BE2C (cell line): ENCODE measurements at places on chromosomes 16 and 17.
A peak's percentile ranks its signal among the peaks of the same experiment; 100 is the strongest.

DNA sequence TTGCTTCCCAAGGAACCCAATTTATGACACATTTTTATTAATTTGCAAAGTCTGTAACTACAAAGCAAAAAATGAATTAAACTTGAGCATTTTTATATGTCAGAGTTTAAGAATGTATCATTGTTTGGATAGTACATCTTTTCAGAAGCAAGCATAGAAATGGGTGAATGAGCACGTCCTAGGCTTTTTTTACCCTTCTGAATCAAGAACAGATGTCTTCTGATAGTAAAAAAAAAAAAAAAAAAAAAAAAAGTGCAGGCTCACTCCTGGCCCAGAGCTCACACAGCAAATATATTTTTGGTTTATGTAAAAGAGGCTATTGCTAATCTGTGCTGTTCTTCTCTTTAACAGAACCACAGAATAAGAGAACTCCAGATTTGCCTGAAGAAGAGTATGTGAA lies 6.3 kb downstream of the TERF2IP start:
- DNase-seq: no peak

DNA sequence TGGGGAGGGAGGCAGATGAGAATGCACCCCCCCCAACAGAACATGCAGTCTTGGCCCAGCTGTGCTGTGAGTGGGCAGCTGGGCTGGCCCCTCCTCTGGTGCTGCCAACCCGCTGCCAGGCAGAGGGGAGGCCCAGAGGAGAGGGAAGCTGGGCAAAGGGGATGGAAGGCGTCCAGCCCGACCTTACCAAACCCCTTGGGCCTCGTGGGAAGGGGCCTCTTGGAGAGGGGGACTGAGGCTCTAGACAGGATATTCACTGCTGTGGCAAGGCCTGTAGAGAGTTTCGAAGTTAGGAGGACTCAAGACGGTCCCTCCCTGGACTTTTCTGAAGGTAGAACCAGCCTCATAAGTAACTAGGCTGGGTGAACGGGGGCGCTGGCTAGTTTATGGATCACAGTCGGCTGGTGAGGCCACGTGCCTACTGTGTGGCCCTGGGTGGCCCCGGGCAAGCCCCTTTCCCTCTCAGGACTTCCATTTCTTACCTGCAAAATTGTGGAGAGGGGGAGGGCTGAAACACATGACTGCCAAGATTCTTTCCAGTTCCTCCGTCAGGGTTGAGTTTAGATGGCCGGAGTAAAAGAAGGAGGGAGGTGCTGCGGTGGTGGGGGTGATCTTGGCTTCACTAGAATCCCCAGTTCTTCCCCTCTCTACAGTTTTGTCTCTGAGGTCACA lies 857 bp upstream of the STAT5A start:
- no peak for DNase-seq

GRCh38 chr16:74556375-74556922 lies 50.5 kb downstream of the GLG1 start:
- DNase-seq: no peak

- peak; percentile 77 for DNase-seq
Observed at GRCh38 chr16:66703406-66704215, 7.1 kb upstream of the CMTM4 start.

- peak; percentile 67 for DNase-seq
Observed at GRCh38 chr16:1932050-1933028, 10.7 kb downstream of the MSRB1 start.

- peak; percentile 58 for DNase-seq
Observed at GRCh38 chr16:27154705-27155521, 48.4 kb upstream of the KDM8 start.

DNA sequence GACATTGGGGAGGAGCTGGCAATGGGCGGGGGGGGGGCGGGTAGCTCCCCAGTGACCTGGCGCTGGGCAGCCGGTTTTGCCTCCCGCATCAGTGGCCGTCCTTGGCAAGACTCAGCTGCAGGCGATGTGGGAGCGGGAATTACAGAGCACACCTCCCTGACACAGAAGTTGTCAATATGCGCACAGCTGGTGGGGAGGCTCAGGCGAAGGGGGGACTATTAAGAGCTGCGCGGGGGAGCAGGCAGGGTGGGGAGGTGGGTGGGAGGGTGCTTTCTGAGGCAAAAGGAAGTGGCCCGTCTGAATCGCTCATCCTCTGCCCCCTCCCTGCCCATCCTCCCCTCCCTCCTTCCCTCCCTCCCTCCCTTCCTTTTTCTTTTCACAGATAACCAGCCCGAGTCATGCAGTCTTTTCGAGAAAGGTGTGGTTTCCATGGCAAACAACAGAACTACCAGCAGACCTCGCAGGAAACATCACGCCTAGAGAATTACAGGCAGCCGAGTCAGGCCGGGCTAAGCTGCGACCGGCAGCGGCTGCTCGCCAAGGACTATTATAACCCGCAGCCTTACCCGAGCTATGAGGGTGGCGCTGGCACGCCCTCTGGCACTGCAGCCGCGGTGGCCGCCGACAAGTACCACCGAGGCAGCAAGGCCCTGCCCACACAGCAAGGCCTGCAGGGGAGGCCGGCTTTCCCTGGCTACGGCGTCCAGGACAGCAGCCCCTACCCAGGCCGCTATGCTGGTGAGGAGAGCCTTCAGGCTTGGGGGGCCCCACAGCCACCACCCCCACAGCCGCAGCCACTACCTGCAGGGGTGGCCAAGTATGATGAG lies 44.0 kb downstream of the SREBF1 start:
- DNase-seq: no peak

DNA sequence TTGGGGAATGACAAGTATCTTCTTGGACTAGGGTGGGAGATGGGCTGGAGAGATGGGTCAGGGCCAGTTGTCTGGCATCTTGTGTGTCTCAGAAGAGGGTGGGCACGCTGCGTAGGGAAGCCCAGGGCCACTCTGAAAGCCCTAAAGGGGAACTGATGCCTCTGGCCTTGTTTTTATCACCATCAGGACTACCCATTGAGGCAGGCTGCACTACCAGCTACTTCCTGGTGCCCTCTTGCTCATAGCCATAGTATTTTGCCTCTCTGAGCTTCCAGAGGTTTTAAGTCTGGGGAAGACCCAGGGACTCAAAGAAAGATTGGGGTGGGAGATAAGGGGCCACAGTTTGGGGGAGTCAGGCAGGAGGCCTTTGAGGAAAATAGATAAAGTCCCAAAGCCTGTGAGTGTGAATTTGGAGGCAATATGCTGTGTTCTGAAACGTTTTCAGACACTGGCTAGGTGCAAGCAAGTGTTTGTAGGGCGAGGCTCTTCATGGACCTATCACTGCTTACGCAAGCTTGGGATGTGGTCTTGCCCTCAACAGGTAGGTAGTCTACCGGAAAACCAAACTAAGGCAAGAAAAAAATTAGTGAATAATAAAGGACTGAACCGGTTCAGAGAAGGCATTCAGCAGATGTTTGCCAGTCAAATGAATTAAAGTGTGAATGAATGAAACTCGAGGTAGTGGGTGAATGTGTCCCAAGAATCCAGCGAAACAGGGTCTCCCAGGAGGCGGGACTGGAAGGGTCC lies 688 bp upstream of the ITGB3 start:
- DNase-seq: no peak

GRCh38 chr16:55324285-55325079 lies 479 bp downstream of the IRX6 start:
- DNase-seq: peak; percentile 30

DNA sequence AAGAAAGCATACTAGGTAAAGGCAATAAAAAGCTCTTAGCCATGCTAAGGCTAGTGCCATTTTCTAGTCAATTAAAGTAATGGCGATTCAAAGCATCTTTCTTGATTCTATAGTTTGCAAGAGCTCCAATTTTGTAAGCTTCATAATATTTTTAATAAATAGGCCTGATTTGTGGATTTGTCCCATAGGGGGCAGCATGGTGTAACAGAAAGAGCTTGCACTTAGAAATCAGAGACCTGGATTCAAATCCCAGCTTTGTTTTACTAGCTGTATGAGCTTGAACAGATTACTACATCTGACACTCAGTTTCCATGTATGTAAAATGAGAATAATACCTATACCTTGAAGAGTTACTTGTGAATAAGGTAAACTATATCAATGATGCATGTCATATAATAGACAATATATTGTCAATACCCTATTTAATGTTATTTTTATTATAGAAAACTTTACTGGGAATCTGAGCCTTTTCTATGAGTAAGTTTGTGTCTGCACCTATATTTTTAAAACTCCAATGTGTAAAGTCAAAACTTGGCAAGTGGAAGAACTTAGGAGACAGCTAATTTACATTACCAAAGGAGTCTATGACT lies 93.6 kb upstream of the NOG start:
- peak; percentile 18 for DNase-seq

- peak; percentile 82 for DNase-seq
Observed at GRCh38 chr17:74803971-74804370, 27.8 kb upstream of the NAT9 start.

- DNase-seq: no peak
Observed at GRCh38 chr16:68711421-68712139, 25.5 kb upstream of the CDH1 start.

DNA sequence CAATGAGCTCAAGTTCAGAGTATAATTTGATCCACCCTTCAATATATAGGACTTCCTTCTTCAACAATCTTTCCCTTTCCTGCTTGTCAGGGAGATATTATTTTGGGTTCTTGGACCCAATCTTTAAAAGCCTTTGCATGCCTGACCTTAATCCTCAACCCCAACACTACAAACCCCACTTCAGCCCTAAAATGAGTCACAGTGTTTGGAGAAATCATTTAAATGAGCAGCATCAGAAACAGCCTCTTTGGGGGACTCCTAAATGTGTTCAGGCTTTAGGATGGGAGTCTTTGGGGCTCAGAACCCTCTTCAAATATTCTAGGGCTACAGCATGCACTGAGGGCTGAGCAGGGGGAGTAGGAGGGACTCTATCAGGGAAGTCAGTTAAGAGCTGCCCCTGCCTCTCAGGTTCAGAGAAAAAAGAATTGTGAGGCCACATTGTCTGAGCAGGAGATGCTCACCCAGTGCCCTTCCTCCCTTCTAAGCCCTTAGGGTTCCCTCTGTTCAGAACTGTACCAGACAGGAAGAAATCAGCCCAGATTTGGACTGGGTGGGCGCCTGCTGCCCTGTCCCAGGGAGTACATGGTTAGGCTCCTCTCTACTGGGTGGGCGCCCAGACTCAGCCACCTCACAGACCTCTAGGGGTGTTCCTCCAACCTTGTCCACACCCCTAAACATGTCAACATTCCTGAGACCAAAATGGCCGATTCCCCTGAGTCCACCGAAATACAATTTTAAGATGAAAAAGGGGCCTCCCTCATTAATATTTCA lies 5.0 kb downstream of the NEUROD2 start:
- DNase-seq: no peak

DNA sequence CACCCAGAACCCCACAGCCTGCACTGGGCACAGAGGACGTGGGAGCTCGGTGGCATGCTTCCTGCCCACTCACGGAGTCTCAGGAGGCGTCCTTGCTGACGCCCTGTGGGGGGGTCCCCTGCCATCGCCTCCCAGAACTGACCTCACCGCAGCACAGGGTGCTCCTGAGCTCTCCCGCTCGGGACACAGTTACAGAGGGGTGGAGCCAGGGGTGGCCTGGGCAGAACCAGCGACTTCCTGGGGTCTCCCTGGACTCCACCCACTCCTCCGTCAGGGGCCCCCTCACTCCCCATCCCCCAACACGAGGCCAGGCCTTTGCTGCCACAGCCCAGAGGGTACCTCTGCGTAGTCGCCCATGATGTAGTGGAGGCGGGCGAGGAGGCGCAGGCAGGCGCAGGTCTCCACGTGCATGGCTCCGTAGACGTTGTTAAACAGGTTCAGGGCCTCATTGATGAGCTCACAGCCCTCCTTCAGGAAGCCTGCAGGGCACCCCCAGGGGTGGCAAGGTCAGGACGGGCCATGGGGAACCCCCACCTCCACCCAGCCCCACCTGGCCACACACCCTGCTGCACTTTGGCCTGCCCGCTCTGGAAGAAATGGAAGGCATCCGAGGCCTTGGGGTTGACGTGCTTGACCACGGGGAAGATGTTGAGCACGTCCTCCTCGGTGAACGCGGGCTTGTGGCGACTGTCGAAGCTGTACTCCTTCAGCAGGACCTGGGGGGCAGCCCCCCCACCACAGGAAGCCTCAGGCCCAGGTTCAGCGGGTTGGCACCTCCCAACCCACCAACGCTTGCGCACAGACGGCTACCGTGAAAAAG lies 17.8 kb downstream of the CLUH start:
- DNase-seq: no peak
